ENCODE measurements at places on chromosomes 16 and 17. TPM values are rescaled to one million over a fixed set of nuclear protein-coding genes. Genes with fewer than 3 reads are reported as not detected.

DNA sequence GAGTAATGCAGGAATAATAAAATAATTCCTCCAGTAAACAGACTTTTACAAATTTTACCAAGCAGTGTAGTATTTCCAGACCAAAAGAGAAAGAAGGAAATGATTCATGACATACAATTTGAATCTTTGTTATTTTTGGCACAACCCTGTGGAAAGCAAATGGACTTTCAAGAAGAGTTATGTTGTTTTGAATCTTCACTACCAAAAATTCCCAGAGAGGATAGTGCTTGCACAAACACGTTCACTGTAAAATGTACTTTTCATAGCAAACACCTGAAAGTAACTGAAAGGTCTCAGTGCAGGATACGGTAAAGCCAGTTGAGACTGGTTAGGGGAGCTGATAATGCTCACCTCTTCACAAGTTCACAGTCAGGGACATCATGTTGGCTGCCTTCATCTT is 107.1 kb downstream of the USP22 start:
- H3K4me3 ChIP-seq = no peak overlapping the region
- H3K36me3 ChIP-seq = no peaks in the 10 kb centered on the region
- H3K4me1 ChIP-seq = peaks cover 6% of the 10 kb centered on the region
- H3K27ac ChIP-seq = no peak overlapping the region

GRCh38 chr16:70649300-70649699 is 2.9 kb downstream of the IL34 start:
- no peaks in the 10 kb centered on the region for H3K36me3 ChIP-seq
- no peak overlapping the region for H3K4me3 ChIP-seq
- H3K27ac ChIP-seq = no peak overlapping the region
- no peak for DNase-seq
- H3K4me1 ChIP-seq = peaks cover 4% of the 10 kb centered on the region

- no peak for DNase-seq
- H3K4me3 ChIP-seq = no peak overlapping the region
- no peaks in the 10 kb centered on the region for H3K27me3 ChIP-seq
- H3K36me3 ChIP-seq = no peaks in the 10 kb centered on the region
Observed at GRCh38 chr16:78434401-78434800, 334.9 kb downstream of the WWOX start.

- no peaks in the 10 kb centered on the region for H3K36me3 ChIP-seq
- no peak overlapping the region for H3K27ac ChIP-seq
- peaks cover 25% of the 10 kb centered on the region for H3K4me1 ChIP-seq
- H3K4me3 ChIP-seq = no peak overlapping the region
Observed at GRCh38 chr17:79997011-79997660, 38.5 kb downstream of the TBC1D16 start.

DNA sequence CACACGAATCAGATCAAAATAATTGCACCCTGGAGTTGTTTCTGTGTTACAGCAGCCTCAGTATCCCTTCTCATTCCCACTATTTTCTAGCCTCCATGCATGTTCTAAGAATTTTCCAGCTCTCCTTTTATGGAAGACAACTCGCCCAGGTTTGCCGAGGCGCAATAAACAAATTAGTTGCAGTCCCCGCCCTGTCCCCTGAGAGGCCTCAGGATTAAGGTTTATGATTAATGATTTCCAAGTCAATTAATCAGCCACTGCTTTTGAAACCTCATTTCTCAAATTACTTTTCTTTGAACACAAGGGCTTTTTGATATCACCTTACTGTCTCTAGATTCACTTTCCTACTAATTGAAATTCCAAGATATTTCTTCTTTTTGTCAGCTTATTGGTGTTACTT is 138.3 kb upstream of the HSBP1 start:
- H3K4me3 ChIP-seq = no peak overlapping the region
- no peaks in the 10 kb centered on the region for H3K27me3 ChIP-seq
- H3K27ac ChIP-seq = no peak overlapping the region
- H3K36me3 ChIP-seq = no peaks in the 10 kb centered on the region
- no peaks in the 10 kb centered on the region for H3K4me1 ChIP-seq

DNA sequence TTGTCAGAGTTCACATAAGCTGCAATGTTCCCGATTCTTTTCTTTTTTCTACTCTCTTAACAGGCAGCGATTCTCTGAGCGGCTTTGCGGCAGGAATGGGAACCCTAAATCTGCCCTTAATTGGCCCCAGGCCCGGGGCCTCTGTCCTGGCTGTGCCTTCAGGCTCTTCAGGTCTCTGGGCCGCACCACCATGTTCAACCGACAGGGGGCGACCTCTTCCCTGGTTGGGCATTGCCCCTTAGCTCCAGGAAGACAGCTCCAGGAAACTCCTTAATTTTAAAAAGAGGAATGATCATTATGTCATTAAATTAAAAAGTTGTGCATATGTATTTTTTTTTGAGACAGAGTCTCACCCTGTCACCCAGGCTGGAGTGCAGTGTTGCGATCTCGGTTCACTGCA is 20.3 kb downstream of the CACNG5 start:
- no peaks in the 10 kb centered on the region for H3K4me1 ChIP-seq
- H3K27me3 ChIP-seq = no peaks in the 10 kb centered on the region
- no peak overlapping the region for H3K4me3 ChIP-seq
- no peak overlapping the region for H3K27ac ChIP-seq
- DNase-seq = no peak
- H3K36me3 ChIP-seq = no peaks in the 10 kb centered on the region

GRCh38 chr16:60640038-60640437 is 1396.2 kb downstream of the CDH8 start:
- H3K27me3 ChIP-seq = no peaks in the 10 kb centered on the region
- no peak for DNase-seq
- H3K4me3 ChIP-seq = no peak overlapping the region
- H3K27ac ChIP-seq = no peak overlapping the region

KRT33B gene
- total RNA-seq = not detected

CCR7 gene
- 0.26 TPM for total RNA-seq

KIF19 gene
- 2.3 TPM for total RNA-seq

DNA sequence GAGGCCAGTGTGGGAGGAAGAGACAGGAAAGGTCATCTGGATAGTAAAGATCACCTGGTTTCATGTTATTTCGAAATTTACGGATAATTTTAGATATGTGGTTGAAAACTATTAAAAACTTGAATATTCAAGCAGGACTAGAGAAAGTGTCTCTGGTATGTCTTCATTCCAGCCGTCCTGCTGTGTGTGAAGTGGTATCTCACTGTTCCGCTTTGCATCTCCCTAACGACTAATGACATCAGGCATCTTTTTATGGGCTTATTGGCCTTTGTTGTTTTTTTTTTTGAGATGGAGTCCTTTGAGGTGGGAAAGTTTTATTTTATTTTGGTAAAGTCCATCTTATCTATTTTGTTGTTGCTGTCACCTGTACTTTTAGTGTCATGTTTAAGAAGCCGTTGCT is 214.4 kb upstream of the CHMP6 start:
- H3K36me3 ChIP-seq = no peaks in the 10 kb centered on the region
- no peaks in the 10 kb centered on the region for H3K27me3 ChIP-seq
- no peaks in the 10 kb centered on the region for H3K4me1 ChIP-seq
- no peak overlapping the region for H3K4me3 ChIP-seq
- no peak overlapping the region for H3K27ac ChIP-seq
- no peak for DNase-seq

TPSD1 gene
- not detected for total RNA-seq

TAT gene
- total RNA-seq = not detected

Data from body of pancreas (tissue), 4 donors.